ENCODE measurements at places on chromosomes 13 and 19.

DNA sequence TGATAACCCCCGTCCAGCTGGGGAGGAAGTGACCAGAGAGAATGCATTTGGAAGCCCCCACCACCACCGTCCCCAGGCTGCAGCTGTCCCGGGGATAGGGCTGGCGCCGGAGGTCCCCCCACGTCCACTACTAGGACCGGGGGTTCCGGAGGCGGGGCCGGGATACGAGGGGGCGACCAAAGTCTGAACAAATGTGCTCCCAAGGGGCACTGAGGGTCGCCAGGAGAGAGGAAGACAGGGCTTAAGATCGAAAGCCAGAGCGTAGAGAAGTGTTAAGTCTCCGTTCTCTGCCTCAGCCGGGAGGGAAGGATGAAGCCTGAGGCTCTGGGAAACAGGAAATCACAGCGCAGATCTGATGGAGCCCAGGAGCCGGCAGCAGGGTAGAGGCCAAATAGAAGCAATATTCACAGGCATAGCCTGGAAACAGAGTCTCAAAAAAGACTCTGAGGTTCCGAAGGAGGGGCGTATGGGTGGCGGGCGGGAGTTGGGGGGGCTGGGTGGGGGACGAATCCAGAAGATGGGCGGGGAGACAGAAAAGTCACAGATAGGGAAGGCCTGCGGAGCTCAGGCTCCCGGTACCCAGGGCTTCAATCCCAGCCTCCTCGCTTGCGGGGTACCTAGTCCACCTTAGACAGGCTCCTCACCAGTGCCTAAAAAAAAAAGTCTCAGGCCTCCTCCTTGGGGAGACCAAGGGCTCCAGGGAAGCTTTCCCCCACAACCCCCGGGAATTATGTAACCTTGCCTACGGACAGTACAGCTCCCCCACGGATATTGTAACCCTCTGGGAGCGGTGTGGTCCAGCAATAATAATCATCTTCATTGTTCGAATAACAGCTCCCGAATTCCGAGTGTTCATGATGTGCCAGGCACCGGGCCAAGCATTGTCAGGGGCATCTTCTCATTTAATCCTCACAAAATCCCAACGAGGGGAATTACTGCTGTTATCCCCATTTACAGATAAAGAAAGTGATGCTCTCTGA is 1.1 kb upstream of the ERF start:
- no peak for DNase-seq

DNA sequence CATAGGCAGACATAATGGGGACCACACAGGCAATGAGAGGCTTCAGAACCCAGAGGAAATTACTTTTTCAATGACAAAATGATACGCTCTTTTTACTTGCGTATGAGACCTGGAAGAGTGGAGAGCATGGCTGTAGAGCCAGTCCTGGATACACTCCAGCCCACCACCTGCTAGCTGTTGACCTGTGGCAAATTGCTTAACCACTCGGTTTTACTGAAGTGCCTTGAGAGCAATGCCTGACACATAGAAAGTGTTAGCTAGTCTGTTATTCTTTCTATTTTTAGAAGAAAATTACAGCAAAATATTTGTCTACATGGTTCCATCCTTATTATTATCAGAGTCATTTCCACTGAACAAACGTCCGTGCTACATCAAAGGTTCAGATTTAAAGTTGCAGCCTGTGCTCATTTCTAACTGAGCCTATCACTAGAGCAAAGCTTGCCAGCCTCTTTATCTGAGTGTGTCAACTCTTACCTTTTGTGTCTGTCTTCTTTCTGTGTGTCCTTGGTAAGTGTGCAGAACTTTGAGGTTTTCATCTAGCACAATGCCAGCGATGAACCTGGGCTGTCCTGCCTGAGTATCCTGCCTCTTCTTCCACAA is 9.6 kb upstream of the GPR183 start:
- DNase-seq, result no peak

DNA sequence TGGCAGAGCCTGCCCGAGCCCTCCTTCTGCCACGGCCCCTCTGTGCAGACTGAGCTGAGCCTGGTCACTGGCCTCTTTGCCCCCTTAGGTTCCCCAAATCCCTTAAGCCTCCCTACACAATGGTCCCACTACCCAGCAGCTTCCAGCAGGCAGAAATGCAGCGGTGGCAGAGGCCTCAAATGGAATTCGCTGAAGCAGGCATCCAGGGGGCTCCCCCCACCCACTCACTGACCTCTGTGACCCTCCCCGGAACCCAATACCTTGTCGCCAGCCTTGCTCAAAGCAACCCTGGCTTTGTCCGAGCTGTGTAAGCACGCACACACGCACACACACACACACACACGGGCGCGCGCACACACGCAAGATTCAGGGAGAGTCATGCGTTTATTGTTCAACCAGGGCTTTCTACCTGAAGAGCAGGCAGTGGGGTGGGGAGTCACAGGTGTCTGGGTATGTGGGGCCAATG is at the start of gene LIM2:
Gene LIM2 (minus strand): TSS at position 51 of the 466 bp plus-strand sequence. CDS start 531 bp downstream, outside the sequence.
- no peak for DNase-seq

DNA sequence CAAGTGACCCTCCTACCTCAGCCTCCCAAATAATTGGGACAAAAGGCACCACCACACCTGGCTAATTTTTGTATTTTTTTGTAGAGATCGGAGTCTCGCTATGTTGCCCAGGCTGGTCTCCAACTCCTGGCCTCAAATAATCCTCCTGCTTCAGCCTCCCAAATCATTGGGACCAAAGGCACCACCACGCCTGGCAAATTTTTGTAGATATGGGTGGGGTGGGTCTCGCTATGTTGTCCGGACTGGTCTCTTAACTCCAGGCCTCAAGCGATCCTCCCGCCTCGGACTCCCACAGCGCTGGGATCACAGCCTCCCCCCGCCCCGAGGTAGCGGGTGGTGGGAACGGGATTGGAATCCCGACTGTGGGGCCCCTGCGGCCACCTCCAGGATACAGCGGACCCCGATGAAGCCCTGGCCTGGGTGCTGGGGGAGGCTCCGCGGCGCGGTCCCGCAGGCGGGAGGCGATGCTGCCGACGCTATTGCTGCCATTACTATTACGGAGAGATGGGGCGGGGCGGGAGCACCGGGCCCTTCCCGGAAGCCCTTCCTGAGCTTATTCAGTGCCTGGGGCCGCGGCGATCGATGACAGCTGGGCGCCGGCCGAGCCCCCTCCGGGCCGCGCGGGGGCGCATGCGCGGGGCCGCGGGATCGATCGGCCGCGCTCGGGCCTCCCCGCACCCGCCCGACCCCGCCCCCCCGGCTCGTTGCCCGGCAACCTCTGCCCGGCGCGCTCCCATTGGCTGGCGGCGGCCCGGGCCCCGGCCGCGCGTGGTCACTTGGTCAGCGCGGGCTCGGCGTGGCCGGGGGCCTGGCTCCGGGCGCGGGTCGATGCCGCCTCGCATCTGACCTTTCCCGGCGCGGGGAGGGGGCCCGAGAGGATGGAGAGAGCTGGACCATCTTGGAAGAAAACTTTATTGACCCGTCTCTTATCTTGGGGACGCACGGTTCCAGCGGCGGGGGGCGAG is 27.9 kb upstream of the ONECUT3 start:
- DNase-seq, result no peak

DNA sequence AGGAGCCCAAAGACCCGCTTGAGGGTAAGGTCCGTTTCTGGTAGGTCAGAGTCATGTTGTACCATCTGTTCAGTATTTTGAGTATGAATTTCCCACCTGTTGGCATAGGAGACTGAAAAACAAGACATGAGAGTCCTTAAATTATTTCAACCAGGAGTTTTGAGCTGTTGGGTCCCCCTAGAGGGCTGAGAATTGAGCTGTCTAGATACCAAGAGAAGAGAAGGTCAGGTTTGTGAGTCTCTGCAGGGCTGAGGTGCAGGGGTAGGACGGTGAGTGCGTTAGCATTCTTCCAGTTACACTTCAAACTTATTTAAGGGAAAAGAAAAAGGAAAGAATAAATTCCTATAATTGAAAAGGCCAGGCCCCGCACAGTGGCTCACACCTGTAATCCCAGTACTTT is 5.0 kb downstream of the CBLC start:
- no peak for DNase-seq

DNA sequence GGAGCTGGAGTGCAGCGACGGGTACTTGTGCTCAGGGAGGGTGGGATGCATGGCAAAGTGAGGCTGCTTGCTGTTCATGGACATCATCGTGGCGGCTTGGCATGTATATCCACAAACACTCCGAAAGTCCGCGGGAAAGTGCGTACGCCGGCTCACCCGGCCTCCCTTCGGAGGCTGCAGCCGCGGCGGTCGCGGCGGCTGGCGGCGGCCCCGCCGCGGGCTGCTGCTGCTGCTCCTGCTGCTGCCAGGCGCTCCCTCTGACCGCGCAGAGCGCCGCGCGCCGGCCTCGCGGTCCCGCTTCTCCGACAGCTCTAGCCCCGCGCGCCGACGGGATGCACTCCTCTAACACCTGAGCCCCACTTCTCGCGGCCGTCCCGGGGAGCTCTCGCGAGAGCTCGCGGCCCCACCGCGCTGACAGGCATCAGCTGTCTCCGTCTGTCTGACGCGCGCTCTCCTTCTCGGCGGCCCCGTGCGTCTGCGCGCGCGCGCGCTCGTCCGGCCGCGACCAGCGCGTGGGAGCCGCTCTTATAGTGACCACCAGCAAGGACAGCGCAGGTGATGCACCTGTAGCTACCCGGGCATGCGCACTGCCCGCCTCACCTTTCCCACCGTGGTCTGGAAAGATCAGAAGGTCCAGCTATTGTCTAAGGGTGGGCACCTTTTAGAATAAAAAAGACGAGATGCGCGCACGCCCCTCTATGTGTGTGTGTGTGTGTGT is at the start of gene POU4F1:
Gene POU4F1 (minus strand): TSS at position 313 of the 718 bp plus-strand sequence. CDS start 226 bp downstream, at position 87.
- peak; percentile 50 for DNase-seq

- DNase-seq, result no peak
Measured at GRCh38 chr13:51004111-51004865, 94.7 kb downstream of the RNASEH2B start.

GRCh38 chr13:113843864-113844556 is 19.9 kb downstream of the GAS6 start:
- no peak for DNase-seq

DNA sequence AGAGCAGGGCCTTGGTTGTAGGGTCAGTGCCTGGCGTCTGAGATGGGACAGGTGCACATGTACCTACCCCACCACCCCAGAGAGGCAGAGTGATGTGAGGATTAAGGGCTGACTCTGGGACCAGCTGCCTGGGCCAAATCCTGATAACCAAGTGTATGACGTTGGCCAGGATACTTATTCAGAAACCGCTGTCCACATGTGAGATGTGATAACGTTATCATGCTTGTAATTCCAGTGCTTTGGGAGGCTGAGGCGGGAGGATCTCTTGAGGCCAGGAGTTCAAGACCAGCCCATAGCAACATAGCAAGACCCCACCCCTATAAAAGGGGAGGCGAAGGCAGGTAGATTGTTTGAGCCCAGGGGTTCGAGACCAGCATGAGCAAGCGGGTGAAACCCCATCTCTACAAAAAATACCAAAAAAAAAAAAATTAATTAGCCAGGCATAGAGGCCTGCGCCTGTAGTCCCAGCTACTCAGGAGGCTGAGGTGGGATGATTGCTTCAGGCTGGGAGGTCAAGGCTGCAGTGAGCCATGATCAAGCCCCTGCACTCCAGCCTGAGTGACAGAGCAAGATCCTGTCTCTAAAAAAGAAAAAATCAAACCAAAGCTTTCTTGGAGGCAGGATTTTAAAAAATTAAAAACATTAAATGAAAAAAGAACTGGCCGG is 10.0 kb downstream of the ADGRE5 start:
- no peak for DNase-seq

- DNase-seq, result no peak
Measured at GRCh38 chr13:50033725-50034124, 18.5 kb downstream of the KCNRG start.

DNA sequence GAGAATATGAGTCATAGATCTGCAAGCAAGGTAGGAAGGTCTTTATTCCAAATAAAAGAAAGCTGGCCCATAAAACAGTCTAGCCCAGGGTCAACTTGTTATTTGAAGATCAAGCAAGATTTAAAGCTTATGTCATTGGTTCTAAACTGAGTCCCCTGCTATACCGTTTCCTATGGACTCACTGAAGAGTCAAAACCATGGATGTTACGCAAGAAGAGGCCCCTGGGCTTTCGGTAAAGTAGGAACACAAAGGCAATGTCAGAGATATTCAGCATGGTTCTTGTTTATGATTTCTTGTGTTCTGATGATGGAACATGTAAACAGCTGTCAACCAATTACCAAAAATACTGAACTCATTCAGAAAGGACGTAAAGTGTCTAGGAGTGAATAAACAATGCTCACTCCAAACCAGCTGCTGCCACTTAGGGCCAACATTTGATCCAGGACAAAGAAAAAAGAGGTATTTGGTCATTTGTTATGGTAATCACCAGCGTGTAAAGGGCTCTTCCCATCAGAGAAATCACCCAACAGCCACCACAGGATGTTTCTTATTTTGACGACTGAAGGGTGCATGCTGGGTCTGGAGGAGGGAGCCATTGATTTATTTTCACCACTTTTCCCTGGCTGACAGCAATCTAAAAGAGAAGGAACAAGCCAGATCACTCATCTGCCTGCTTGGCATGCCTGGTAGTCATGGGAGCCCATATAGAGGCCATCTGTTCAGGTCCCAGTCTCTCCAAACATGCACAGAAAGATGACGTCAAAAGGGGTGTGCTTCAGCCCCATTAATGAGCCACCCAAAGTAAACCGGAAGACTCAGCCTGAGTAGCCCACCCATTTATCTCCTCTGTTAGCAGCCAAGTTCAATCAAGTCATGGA is 68.3 kb downstream of the FGF14 start:
- no peak for DNase-seq

DNA sequence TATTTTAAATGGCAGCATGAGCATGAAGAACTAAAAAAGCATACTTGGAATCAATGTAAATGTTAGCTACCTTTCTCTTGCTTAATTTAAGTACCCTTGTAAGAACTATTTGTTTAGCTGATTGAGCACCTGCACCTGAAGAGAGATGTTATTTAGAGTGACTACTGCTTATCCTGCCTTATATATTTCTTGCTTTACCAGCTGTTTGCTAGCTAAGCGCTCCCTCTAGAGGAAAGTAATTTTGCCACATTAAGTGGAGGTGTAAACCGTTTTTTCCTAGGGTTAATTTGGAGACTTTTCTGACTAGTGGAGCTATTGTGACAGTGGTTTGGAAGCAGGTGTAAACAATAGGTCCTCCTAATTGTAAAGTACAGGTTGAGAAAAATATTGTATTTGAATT is 19.4 kb upstream of the PSG2 start:
- no peak for DNase-seq

GRCh38 chr19:9040131-9040530 is 29.9 kb upstream of the MUC16 start:
- DNase-seq, result no peak

DNA sequence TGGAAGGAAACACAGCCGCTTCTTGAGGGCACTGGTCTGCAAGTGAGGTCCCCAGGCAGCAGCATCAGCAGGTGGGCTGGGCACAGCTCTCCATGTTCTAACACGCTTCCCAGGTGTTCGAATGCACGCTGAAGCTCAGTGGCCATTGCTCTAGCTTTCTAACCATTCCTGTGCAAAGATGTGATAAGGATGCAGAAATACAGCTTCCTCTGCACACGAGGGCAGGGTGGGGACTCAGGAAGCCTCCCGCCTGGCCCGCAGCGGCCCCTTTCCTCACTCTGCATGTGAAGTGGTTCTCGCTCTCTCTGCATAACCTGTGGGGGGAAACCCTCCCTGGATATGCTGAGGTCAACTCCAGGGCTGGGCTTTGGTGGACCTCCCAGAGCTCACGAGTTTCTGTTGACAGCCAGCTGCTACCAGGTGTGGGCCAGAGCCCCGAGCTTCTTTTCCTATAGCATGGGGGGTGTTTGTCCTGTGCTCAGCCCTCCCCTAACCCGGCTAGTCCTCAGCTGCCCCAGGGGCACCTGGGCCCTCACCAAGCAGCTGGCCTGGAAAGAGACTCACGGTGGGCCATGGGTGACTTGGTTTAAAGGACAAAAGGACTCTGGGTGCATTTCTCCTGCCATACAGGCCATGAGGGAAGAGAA is 168.2 kb downstream of the TEX29 start:
- no peak for DNase-seq

Measured in T-helper 1 cell (primary cell).